ENCODE measurements at places on chromosomes 6 and 20.

DNA sequence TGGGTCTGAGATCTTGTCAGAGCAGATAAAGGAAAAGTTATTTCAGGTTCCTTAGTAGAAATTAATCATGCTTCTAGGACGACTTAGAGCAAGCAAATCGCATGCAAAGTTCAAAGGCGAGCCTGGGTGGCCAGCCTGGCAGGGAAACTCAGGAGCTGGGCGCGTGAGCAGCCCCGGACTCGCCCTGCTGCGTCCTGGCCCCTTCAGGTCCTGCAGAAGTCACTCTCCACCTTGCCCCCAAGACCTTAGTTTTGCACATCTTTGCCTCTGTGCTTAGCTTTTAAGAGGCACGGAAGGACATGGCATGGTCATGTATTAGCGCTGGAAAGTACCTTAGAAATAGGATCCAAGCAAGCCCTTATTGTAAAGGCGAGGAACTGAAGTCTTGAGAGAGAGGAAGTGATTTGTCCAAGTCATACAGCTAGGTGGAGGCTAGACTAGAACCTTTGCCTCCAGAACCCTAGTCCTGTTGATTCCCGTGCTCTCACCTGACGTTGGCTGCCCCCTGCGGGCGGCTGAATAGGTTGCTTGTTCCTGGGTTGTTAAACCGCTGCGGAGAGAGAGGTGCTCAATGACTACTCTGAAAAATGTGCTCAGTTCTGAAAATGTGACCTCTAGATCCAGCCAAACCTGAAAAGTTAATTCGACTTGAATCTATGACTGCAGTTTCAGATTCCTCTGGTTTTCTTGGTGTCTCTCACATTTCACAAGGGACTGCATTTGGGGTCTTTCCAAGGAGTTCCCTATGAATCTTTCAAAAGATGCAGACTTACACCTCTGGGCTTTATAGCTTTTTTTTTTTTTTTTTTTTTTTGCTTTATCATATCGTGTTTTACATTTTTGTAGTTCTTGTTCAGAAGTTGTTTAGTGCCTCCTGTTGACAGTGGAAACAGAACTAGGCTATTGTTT lies 2.7 kb downstream of the MYB start:
- peak; percentile 55 for DNase-seq

DNA sequence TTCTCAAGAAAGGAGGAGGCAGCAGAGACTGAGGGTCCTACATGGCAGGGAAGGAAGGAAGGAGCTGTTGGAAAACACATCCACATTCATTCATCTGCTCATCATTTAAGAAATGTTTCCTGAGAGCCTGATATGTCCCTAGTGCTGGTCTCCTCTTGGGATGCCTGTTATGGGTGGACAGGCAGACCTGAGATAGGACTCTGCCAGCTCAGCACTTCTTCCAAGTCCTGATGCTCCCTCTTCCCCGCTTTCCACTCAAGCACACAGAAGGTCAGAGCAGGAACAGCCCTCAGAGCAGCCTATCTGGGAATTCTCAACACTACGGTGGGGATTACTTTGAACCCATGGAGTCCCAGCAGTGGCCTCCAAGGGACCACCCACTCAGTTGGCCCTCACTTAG lies 8.0 kb upstream of the SIRPD start:
- DNase-seq, result no peak

DNA sequence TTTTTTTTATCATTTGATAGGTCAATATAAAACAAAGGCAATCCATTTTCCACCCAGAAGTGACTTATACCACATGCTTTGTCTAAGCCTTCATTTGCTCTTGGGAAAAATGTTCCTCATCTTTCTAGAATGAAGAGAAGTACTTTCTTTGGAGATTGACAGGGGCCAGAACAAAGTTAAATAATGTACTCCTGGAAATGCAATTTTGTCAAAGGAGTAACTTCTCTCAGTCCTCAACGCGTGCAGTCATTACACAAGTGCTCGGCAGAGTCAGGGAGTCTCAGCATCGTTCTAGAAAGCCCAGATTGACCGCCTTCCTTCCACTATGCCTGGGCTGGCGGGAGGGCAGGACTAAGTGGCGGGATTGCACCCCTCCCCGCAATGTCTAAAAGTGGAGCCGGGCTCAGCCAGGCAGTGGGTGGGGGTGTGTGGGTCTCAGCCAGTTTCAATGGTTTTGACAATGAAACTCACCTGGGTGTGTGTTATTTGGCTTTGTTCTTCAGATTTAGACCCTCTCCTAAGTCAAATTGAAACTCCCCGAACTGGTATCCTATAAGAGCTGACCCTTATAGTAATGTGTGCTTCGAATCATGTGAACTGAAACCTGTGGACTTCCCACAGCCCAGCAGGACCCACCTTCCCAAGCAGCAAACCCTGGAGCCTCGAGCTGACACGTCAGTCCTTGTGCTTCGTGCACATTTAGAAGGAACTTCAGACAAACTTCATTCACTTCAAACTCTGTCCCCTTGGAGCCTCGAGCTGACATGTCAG lies 63.2 kb upstream of the DUSP22 start:
- DNase-seq, result no peak

DNA sequence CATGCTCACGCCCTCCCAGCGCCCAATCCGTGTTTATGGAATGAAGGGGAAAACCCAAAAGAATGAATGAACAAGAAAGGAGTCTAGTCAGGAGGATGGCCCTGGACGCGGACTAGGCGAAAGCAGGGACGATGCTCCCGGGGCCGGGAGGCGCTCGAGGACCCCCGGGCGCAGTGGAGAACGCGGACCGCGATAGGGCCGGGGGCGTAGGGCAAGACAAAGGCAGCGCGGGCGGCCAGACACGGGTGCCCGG lies 758 bp downstream of the GCLC start:
- no peak for DNase-seq

DNA sequence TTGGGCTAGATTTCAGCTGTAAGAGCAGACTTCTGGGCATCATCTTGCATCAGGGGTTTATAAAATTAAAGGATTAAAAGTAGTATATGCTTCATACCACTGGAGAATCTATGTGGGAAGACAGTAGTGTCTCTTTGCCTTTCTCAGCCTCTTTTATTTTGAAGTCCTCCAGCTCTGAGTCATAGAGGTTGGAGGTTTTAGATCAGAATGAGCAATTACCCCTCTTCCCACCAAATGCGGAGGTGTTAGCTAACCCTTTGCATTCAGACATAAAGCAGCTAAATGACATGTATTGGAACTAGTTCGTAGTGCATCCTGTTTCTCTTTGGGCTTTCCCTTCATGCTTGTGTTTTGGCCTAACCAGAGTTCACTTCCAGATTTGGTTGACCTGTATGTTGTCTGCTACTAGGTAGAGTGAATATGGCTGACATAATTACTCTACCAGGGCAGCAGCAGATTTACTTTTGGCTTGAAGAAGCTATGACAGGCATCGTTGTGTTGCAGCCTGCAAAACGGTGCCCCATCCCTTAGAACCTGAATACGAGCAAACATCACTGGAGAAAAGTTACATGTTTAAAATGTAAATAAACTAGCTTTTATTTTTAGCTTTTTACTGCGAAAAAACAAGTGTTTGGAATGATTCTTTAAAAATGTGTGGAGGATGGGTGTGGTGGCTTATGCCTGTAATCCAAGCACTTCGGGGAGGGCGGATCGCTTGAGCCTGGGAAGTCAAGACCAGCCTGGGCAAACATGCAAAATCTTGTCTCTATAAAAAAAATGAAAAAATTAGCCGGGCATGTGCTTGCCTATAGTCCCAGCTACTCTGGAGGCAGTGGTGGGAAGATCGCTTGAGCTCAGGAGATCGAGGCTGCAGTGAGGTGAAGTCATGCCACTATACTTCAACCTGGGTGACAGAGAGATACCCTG lies 82.2 kb downstream of the MYO6 start:
- no peak for DNase-seq

- DNase-seq, result peak; percentile 3
These were observed 217.2 kb downstream of the LAMA2 start for GRCh38 chr6:129100164-129100563.

- no peak for DNase-seq
These were observed 90.4 kb downstream of the NFATC2 start for GRCh38 chr20:51452091-51452613.

DNA sequence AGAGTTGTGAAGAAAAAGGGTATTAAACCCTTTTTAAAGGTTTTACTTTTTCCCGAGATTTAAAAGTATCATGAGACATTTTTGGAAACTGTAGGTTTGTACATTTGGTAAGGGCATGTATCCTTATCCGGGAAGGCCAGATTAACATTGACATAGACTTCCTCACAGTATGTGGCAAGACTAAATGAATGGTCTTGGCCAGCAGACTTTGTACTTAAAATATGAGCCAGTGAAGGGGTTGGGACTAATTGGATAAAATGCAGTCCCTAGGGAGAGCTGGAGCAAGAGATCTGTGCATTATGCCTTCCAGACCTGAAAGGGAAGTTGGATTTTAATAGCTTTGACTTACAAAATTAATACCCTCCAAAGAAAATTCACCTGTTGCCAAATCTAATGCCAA lies 60.4 kb upstream of the CCN2 start:
- DNase-seq, result no peak

DNA sequence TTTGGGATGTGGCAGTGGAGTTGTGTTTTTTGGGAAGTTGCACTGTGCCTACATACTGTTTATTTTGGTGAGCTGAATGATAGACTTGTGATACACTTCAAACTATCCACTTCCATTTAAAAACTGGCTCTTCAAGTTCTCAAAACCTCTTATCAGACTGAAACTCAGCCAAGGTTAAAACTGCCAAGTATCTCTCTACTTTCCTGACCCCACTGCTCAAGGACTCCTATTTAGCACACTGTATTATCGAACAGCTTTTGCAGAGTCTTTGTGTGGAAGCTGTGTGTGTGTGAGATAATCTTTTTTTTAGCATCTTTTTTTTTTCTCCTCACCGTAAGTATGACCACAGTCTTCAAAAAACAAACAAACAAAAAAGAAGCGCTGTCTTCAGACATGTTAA lies 21.1 kb downstream of the STX11 start:
- DNase-seq, result no peak

DNA sequence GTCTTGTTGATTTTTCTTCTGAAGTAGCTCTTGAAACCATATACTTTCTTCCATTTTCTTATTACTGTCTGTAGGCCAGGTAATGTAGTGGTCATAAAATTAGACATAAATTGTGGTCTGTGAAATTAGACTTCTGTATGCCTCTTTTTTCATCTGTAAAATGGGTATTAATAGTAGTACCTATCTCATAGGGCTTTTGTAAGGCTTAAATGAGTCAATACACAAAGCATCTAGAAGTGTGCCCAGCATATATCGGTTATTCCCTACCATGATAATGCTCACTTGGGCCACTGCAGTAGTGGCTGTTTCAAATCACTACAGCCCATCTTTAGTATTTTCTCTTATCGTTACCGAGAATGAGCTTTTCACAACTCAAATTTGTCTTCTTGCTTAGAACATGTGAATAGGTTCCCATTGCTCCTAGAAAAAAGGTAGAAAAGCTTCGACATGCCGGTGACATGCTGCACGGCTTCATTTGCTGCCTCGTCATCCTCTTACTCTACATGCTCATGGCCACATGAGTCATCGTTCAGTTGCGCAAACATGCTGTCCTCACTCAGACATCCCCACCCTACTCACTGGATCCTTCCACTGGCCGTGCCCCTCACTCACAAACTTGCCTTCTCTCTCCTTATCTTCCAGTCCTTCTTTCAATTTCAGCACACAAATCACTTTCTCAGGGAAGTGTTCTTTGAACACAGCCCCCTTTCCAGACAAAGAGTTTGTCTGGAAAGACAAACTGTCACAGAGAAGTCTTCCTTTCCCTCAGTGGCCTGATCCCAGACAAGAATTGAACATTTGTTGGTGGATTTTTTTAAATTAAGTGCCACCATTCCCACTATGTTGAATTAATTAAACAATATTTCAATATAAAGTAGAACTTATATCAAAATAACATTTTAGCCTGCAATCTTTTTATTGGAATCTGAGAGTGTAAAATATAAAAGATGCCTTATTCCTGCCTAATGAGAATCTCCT lies 32.2 kb upstream of the ERVFRD-1 start:
- peak; percentile 97 for DNase-seq

- no peak for DNase-seq
These were observed 17.8 kb upstream of the RALGAPB start for GRCh38 chr20:38454556-38455473.

GRCh38 chr6:2875359-2876191 lies 27.5 kb downstream of the SERPINB9 start:
- DNase-seq, result peak; percentile 54

- DNase-seq, result no peak
These were observed 15.8 kb downstream of the KCNQ2 start for GRCh38 chr20:63456429-63457284.

GRCh38 chr6:36349240-36349639 lies 12.6 kb upstream of the BNIP5 start:
- DNase-seq, result no peak

DNA sequence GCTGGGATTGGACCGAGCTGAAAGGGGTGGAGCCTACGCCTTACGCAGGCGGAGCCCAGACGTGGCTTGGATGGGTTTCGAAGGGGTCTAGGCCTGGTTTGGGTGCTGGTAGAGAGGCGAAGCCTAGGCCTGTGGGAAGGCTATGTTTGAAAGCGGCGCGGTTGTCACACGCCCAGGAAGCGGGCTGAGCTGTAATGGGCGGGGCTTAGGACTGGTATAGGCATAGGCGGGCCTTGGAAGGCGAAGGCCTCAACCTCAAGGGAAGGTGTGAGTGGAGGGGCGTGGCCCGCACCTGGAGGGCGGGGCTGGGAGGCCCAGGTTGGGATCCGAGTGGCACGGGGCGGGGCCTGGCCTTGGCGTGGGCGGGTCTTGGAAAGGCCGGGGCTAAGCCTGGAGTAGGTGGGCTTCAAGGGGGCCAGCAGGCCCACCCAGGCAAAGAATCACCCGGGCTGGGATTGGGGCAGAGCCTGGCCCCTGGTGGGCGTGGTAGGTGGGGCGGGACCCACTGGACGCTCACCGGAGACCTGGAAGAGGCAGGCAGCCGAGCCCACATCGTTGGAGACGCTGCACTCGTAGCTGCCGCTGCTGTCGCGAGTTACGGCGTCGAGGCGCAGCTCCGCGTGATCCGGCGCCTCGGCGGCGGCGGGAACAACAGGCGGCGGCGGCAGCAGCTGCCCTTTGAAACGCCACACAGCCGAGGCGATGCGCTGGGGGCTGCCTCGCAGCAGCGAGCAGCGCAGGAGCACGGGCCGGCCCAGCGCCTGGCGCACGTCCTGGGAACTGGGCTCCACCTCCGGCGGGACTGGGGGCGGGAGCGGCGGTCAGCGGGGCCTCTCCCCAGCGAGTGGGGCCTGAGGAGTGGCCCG lies 49.0 kb downstream of the MDGA1 start:
- DNase-seq, result no peak

GRCh38 chr6:148037496-148037895 lies 305.1 kb upstream of the SASH1 start:
- DNase-seq, result no peak

GRCh38 chr6:11423072-11423471 lies 114.5 kb upstream of the TMEM170B start:
- DNase-seq, result no peak

All from inflammatory macrophage treated with lipopolysaccharide for 4 hours (primary cell).